Thoracic aorta (tissue), 2 donors: ENCODE measurements at places on chromosomes 5 and 9. TPM values are rescaled to one million over a fixed set of nuclear protein-coding genes. Genes with fewer than 3 reads are reported as not detected.

GRCh38 chr5:174516741-174517140, 207.6 kb upstream of the MSX2 start:
- DNase-seq: no peak

DNA sequence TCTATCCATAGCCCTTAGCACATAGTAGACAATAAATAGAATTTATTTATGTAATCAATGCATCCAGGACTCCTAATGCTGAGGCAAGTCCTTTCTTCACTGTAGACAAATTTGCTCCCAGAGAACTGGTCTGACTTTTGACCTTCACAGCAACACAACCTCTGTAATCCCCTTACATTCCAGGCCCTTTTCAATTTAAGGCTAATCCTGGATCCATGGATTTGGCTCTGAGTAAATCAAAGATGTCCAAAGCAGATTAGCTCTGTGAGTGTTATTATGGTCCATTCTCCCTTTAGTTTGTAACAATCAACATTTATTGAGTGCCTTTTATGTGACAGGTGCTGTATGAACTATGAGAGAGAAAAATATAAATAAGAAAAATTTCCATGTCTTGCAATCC, 27.4 kb upstream of the TMC1 start:
- no peak for DNase-seq

- DNase-seq: no peak
These were observed 22.9 kb downstream of the ATG10 start for GRCh38 chr5:81994679-81995078.

DNA sequence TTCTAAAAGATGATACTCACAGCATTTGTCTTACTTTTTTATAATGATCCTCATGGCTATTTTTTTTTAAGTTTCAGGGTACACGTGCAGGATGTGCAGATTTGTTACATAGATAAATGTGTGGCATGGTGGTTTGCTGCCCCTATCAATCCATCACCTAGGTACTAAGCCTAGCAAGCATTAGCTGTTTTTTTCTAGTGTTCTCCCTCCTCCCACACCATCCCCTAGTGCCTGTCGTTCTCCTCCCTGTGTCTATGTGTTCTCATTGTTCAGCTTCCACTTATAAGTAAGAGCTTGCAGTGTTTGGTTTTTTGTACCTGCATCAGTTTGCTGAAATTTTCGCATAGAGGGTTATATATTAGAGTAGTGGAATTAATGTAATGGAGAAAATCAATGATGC, 189.1 kb upstream of the CDH12 start:
- no peak for DNase-seq

- no peak for DNase-seq
These were observed 36.2 kb downstream of the PHAX start for GRCh38 chr5:126636956-126637355.

The SHOC1 gene
- not detected for total RNA-seq

The SLC36A3 gene
- total RNA-seq: not detected

- no peak for DNase-seq
These were observed 83.0 kb downstream of the ELAVL2 start for GRCh38 chr9:23743036-23743435.

DNA sequence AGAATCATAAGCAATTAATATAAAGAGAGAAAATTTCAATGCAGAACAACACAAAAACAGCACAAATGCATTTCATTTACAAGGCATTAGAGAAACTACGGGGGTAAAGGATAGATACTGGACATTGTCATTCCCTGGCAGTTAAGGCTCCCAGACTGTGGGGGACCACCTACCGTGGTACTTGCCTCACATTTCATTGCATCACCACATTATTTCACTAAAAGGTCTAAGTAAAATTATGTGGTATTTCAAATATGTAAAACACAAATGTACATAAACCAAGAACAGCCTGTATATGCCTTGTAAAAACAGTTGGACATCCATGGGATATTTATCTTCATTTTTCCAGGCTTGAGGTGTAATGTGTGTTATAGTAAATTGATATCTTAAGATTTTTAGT, 571.2 kb upstream of the ZNF462 start:
- DNase-seq: no peak

DNA sequence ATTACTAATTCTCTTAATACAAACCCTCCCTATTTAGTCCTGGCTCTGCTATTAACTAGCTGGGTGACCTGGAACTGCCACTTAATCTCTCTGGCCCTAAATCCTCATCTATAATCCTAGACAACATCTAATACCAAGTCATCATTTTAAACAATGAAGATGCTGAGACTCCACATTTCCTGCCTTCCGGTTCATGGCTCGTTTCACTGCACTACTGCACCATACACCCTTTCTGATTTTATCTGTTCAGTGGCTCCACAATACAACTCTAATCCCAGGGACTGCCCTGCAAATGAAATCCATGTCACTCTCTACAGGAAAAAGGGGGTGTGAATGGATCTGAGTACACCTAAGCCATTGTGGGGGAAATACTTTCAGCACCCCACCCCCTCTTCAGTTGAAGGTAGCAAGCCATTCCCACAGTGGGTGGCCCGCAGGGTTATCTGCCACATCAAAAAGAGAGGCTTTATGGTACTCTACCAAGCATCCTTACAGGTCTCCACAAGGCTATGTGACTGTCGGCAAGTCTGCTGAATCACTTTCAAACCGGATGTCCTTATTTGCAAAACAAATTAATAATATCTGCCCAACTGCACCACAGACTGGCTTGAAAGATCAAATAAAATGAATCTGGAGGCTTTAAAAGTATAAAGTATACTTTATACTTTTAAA, 89.5 kb downstream of the EPB41L4A start:
- DNase-seq: no peak
